ENCODE measurements at places on chromosomes 3 and 15.

GRCh38 chr3:178761024-178761423, 224.8 kb downstream of the KCNMB2 start:
- no peak for DNase-seq

DNA sequence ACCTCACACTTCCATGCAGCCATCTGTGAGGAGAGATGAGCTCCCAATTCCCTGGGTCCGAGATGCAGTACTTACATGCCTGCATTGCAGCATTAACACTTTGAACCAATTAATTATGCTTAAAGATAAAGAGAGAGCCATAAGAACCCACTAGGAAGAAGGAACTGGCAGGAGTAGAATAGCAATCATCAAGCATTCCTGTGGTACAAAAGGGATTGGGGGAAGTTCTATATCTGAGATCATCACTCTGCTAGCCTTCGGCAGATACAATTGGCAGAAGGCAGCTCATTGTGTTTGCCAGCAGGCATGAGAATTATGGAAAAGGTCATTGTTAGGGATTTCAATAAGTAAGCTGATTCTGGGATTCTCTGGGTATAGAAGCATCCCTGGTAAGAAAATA, 891.4 kb downstream of the NTRK3 start:
- no peak for DNase-seq

DNA sequence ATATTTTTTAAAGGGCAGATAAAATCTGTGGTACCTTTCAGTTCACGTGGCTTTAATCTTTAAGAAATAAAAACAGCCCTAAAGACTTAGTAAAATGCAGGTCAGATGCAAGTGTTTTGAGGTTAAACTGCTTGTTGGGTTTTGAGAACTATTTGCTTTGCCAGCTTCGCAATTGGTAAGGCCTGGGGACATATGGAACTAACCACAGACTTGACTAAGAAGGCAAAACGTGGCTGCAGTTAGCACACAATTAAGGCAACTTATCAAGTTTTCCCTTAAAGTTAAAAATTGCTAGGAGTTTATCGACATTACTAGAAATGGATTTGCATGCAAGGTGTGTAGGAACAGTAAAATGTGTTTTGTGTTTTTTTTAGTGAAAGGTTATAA, 206.9 kb downstream of the ZNF385D start:
- DNase-seq: no peak

DNA sequence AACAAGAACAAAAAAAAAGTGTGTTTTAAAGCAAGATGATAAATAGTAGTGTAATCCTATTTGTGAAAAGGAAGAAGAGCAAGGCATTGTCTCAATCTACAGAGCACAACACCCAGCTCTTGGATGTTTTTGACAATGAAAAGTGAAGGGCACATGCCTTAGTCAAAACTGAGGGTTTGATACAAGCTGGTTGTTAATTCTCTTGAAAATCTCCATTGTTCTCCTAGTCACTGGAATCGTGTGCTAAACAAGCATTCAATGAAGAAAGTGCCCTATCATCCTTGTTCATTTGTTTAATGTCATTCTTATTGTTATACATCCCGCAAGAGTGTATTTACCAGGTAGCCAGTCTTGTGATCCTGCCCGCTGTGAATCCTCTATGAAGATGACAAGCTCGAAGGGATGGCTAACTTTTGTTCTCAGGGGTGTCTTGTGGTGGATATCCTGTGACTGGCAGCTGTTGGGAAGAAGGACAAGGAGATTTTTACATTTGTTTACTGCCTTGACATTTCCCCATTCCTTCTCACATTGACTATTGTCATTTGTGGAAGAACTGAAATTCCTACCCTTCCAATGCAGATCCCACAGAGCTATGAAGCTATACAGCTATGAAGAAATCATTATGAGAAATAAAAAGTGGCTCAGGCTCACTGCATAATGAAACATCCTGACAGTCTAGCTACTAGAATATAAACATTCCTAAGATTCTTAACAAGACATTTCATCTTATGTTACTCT, 175.9 kb downstream of the VGLL3 start:
- no peak for DNase-seq

DNA sequence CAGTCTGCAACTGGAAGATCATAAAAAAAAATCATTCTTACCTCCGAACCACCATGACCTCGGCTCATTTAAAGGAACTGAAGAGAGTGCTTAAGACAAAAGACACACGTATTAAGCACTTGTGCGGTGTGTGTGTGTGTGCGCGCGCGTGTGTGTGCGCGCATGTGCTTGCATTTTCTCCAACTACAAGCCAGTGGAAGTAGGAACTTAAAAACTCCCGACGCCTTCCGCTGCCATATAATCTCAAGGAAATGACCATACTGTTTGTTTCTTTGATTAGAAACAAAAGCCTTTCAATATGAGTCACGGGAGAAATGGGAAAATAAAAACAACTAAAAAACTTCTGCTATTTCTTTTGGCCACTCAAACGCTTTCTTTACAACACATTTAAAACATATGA, 32.4 kb downstream of the FRMD4B start:
- no peak for DNase-seq

DNA sequence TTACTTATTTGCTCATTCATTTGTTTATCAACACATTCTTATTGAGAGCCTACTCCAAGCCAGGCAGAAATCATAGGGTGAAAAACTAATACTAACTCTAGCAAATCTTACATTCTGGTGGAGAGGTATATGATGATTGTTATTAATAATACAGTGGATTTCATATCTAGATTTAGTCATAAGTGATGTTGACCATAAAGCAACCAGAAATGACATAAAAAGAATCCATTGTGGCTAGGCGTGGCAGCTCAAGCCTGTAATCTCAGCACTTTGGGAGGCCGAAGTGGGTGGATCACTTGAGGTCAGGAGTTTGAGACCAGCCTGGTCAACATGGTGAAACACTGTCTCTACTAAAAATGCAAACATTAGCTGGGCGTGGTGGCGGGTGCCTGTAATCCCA, 26.2 kb upstream of the IL20RB start:
- DNase-seq: no peak

GRCh38 chr3:120875989-120876388, 32.0 kb upstream of the STXBP5L start:
- DNase-seq: no peak

- no peak for DNase-seq
Observed at GRCh38 chr3:155946178-155946577, 75.7 kb downstream of the GMPS start.

GRCh38 chr3:104825116-104825515, 541.6 kb upstream of the ALCAM start:
- DNase-seq: no peak

DNA sequence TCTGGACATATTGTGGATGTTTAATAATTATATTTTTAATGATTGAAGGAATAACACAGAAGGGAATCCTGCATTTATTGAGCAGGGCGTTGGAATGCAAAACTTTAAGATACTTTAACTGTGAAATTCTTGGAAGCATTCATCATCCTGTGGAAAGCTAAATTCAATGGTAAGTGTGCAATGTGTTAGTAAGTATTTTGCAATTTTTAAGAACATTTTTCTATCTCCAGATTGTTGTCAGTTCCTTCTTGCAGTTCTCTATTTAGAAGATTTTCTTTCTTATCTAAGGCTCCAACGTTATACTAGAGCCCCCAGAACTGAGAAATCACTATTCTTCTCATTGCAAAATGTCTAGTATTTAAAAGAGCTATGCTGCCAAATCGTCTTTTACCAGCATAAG, 132.2 kb upstream of the TSC22D2 start:
- no peak for DNase-seq

- DNase-seq: no peak
Observed at GRCh38 chr3:152097120-152097519, 171.6 kb upstream of the MBNL1 start.

GRCh38 chr3:135991621-135992020, 26.1 kb downstream of the PPP2R3A start:
- DNase-seq: no peak

DNA sequence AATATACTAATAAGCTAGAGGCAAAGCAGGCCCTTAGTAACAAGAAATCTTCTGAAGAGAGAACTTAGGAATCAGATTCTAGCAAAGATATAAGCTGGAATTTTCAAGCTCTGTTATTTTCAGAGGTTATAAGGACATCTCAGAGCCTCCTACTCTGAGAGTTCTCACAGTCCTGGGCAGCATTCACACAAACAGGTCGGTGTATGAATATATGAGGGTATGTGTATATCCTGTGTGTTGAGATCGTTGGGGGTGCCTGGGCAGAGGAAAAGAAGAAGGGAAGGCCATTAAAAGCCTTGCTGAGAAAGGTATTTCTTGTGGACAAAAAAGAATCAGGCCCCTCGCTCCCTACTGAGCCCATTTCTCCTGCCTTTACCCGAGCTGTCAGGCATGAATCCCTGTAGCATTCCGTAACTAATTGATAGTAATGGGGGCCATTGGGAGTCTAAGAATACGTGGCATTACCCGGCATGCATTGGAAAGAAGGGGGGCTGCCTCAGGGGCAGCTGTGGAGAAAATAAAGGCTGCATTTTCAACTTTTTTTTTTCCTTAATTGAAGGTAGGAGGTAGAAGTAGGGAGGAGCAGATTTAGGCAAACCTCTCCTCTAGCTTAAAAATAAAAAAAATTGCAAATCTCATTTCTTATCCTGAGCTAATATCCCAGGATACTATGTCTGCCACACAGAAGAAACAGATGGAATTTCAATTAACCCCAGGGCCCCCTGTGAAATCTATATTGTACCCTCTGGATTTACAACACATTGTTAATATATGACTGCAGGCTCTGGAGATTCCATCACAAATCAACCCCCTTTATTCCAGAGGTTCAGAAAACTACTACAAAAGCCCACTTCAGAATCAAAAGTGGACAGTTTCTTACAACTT, 103.8 kb downstream of the GTPBP8 start:
- DNase-seq: no peak

GRCh38 chr3:127822682-127823425, 539 bp upstream of the MGLL start:
- peak; percentile 12 for DNase-seq

DNA sequence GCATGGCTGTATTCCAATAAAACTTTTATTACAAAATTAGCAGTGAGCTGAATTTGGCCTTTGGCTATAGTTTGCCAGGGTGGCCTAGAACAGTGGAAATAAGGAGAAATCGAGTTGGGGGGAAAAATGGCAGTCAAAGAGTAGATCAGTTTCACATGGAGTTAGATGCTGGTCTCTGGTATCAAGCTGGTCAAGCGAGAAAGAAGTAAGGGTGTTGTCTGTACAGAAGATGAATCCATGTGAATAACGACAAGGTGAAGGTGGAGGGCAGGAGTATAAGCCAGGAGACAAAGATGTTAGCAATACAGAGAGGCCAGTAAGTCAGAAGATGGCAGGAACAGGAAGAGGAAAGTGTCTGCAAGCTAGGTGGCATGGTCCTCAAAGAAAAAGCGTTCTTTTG, 11.7 kb downstream of the AHSG start:
- DNase-seq: no peak

All from activated T-cell treated with anti-CD3 and anti-CD28 coated beads, Interleukin-2, amount 50 U/mL, for 72 hours (primary cell).